ENCODE measurements at places on chromosomes 12 and 14. TPM values are rescaled to one million over a fixed set of nuclear protein-coding genes. Genes with fewer than 3 reads are reported as not detected.

The ITGB7 gene
- 0.46 TPM for total RNA-seq

The GALNT16 gene
- 16.1 TPM for total RNA-seq

The RBM25 gene
- 61.1 TPM for total RNA-seq

The TMCC3 gene
- 17.1 TPM for total RNA-seq

The PHETA1 gene
- total RNA-seq, result 5.8 TPM

The KLRC2 gene
- 4.4 TPM for total RNA-seq

The SERPINA5 gene
- total RNA-seq, result 0.69 TPM

The KSR2 gene
- total RNA-seq, result 7.2 TPM

The TXNRD1 gene
- 83.0 TPM for total RNA-seq

The ATF7IP gene
- 90.2 TPM for total RNA-seq

The RILPL2 gene
- total RNA-seq, result 1.8 TPM

The PMEL gene
- 0.69 TPM for total RNA-seq

The AMHR2 gene
- total RNA-seq, result not detected

The FOXM1 gene
- 2.5 TPM for total RNA-seq

The RTL1 gene
- total RNA-seq, result 0.92 TPM

The TMEM121 gene
- 25.4 TPM for total RNA-seq

The KRT78 gene
- not detected for total RNA-seq

The ACVR1B gene
- 48.0 TPM for total RNA-seq

The ASCL1 gene
- total RNA-seq, result 14.5 TPM

The GRIP1 gene
- total RNA-seq, result 69.2 TPM

The C12orf60 gene
- 3.7 TPM for total RNA-seq

The TMTC1 gene
- 42.4 TPM for total RNA-seq

The SSPN gene
- 16.6 TPM for total RNA-seq

The AMN1 gene
- total RNA-seq, result 63.4 TPM

The GLTP gene
- total RNA-seq, result 25.8 TPM

The TGFB3 gene
- 12.9 TPM for total RNA-seq

The FBXO33 gene
- total RNA-seq, result 17.8 TPM

The RGS6 gene
- total RNA-seq, result 10.6 TPM

The PRH2 gene
- 0.92 TPM for total RNA-seq

The SCAF11 gene
- total RNA-seq, result 72.2 TPM
